ENCODE measurements at places on chromosomes 7 and 10.

DNA sequence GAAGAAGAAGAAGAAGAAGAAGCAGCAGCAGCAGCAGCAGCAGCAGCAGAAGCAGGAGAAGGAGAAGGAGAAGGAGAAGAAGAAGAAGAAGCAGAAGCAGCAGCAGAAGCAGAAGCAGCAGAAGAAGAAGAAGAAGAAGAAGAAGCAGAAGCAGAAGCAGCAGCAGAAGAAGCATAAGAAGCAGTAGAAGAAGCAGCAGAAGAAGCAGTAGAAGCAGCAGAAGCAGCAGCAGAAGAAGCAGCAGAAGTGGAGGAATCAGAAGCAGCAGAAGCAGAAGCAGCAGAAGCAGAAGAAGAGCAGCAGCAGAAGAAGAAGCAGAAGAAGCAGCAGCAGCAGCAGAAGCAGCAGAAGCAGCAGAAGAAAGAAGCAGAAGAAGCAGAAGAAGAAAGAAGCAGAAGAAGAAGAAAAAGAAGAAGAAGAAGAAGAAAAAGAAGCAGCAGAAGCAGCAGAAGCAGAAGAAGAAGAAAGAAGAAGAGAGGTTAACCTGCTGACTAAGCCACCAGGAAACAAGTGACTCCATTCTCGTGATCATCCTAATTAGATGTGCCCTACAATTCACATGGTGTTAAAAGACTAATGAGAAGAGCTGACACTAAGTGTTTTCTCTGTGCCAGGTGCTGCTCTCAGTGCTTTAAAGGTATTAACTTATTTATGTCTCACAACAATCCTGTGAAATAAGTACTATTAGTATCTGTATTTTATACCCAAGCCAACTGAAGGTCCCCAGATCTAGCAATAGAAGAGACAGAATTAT, 11.6 kb downstream of the CDNF start:
- DNase-seq = no peak

DNA sequence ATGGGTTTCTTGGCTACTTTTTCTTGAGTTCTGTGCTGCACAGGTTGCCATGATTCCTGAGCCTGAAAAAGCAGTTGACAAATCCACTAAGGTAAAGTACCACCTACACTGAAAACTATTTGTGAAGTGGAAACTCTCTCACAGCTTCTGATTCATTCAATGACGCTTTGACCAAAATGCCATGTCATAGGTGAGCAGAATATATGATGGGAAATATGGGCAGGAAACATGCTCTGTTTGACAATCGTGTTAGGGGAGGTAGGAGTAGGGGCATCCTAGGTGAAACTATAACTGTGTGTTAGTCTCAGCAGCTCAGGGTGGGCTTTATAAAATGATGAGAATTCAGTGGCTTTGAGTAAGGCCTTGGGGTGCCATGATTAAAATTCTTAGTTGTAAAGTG, 69.6 kb upstream of the ELMO1 start:
- no peak for DNase-seq

GRCh38 chr10:49601857-49602256, 8.3 kb upstream of the SLC18A3 start:
- peak; percentile 5 for DNase-seq

- DNase-seq = no peak
Measured at GRCh38 chr7:54544149-54544526, 2.0 kb downstream of the VSTM2A start.

DNA sequence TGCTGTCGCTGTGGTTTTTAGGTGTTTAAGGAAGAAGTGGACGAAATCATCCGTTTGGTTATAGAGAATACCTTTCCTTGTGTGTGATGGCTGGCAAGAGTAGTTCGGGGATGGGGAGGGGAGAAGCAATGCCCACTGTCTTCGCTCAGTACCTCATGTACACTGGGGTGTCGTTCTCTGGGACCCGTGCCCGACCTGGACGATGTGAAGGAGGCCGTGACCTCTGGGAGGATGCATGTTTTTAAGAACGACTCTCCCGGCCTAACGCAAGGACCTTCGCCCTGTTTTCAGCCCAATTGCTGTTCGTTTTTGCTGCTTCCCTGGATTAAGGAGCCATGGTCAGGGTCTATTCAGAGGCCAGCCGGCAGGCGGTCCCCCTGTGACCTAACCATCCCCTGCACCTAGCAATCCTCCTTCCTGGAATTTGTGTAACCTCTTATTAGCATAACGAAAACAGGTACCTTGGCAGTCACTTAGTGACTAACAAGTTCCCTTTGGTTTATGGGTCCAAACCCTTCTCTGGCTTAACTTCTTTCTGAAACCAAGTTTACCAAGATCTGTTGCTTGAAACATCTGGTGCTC, 1.3 kb downstream of the NFE2L3 start:
- peak; percentile 30 for DNase-seq

DNA sequence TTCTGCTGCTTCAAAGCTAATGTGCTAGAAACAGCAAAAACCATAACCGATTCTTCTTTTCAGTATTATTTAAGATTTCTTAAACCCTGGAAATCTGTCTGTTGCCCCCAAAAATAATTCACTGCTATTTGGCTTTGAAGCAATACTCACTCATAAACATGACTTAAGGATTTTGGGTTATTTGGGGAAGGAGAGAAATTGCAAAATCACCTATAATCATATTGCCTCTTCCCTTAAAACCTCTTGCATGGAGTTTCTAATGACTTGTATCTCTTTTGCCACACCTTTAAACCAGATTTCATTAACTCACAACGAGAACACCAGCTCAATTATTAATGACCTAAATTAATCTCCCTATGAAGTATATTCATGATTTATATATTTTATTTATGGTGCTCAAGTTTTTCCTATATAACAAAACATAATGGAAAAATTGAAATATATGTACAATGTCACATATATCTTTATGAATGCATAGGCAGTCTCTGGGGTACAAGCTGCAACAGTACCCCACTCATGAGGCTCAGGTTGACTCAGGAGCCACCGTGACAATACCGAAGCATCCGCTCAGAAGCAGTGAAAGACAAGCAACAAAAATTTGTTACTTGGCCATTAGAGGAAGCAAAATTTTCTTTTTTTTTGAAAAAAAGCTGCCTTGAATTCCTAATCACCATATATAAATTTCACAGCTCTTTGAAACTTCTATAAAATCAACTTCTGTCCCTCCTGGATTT, 3.0 kb downstream of the NAMPT start:
- no peak for DNase-seq

DNA sequence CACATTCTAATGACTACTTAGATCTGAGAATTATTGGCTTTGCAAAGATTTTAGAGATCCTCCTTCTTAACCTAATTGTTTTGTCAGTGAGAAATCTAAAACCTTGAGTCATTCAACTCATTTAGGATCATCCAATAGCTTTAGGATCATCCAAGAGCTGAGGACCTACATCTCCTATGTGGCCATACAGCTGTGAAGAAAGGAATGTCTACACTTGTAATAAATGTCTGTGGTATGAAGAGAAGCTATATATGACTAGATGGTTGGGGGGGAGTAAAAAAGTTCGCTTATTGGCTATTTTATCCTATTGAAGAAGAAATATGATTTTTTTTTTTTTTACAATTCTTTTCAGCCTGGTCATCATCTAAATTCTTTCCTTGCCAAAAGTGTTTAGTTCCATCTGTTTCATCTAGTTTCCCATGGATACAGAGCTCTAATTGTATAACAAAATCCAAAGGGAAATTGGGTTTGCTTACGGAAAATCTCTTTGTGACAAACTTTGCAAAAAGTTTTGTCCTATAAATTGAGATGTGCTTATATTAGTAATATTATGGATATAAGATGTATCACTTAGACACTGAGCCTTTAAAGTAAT, 196.7 kb downstream of the PRKG1 start:
- DNase-seq = no peak

- no peak for DNase-seq
Measured at GRCh38 chr7:10644849-10645248, 328.8 kb upstream of the PHF14 start.

GRCh38 chr7:142812437-142813215, 41.9 kb downstream of the PRSS2 start:
- no peak for DNase-seq

DNA sequence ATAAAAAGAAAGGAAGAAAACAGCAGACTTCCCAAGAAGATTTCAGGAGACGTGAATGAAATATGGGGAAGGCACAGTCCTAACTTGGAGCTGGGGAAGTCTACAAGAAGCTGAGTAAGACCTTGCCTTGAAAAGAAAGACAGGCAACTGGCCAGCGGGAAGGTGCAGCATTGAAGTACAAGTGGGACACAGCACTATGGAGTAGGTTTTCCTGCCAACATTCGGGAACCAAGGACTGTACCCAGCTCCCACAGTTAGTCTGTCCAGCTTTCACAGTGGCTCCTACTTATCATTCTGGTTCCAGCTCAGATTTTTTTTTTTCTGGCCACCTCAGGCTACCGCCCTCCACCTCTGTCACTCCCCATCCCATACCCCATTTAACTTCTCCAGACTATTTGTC, 10.0 kb downstream of the HPS1 start:
- DNase-seq = no peak

GRCh38 chr10:17023386-17024298, 106.0 kb downstream of the CUBN start:
- peak; percentile 55 for DNase-seq

GRCh38 chr10:22321156-22321923, 441 bp downstream of the BMI1 start:
- peak; percentile 71 for DNase-seq

DNA sequence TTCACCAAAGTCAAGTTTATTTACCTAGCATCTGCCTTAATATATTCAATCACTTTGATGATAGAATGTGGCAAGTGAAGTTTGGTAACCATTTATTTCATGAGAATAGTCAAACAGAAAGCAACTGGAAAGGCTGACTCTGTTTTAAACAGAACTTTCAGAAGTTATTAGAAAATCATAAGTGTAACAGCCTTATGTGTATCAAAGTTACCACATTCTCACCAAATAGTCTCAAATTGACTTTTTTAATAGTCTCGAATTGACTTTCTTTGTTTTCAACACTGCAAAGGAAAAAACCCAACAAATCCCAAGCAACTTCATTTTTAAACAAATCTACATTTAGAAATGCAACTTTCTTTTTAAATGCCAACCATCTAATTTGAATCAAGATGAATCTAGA, 29.5 kb downstream of the NAMPT start:
- DNase-seq = peak; percentile 24

Data from GM13976 (cell line).